ENCODE measurements at places on chromosomes 5 and 9.

DNA sequence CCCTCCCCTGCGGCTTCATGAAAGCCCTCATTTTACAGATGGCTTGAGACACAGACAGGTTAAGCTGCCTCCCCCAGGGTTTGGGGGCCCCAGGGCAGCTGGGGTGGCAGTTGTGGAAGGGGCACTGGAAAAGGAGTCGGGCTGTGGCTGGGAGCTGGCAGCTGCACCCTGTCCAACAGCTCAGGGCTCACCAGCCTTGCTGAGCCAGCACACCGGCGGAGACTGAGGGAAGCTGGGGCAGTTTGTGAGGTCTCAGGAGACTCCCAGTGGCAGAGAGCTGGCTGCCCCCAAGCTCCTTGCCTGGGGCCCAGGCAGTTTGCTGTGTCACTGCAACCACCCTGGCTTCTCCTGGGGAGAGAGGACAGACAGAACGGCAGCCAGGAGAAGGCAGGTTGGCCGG lies 34.8 kb upstream of the RAPGEF1 start:
- no peak for DNase-seq

- no peak for DNase-seq
Measured at GRCh38 chr5:107601076-107601475, 69.7 kb downstream of the EFNA5 start.

GRCh38 chr9:87007711-87008366 lies 60.5 kb upstream of the GAS1 start:
- DNase-seq = no peak

- DNase-seq = peak; percentile 44
Measured at GRCh38 chr9:35538361-35539234, 48.7 kb downstream of the RUSC2 start.

- DNase-seq = no peak
Measured at GRCh38 chr5:14946815-14947620, 75.4 kb upstream of the ANKH start.

DNA sequence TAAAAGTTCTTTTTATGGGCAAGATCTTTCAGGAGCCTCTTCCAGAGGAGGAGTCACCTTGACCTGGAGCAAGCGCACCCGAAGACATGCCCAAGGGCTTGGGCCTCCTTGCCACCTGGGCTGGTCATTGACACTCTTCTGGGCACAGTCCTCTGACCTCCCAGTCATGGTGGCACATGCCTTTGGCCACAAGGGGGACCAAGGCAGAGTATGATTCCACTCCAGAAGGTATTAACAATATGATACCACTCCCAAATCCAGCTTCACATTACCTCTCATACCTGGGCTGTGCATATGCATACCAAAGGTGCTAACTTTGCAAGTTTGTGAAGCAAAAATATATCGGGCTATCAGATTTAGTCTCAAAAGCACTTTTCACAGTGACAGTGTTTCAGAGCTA lies 84.6 kb downstream of the MAST4 start:
- DNase-seq = no peak

- DNase-seq = no peak
Measured at GRCh38 chr5:88886252-88886651, 3.3 kb upstream of the MEF2C start.
